NCI-H774 (cell line): ENCODE measurements at places on chromosomes 6 and 20.

- DNase-seq = no peak
These were observed 159.4 kb downstream of the FAXC start for GRCh38 chr6:99189823-99190721.

- no peak for DNase-seq
These were observed 94.5 kb downstream of the PERP start for GRCh38 chr6:138012682-138013081.

DNA sequence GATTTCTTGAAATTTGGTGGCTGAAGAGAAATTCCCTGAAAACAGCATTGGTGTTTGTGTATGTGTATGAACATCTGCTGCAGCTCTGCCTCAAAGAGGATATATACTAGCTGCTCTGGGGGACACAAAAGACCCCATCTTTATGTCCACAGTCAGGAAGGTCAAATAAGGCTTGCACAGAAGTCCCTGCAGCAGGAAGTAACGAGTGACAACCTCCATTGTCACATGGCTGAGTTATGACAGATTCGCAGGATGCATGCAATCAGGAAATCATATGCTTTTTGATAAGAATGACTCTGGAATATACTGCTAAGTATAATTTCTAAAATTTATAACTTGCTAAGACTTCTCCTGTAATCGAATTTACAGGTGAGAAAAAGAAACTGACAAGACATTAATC, 225.9 kb upstream of the CST7 start:
- no peak for DNase-seq

DNA sequence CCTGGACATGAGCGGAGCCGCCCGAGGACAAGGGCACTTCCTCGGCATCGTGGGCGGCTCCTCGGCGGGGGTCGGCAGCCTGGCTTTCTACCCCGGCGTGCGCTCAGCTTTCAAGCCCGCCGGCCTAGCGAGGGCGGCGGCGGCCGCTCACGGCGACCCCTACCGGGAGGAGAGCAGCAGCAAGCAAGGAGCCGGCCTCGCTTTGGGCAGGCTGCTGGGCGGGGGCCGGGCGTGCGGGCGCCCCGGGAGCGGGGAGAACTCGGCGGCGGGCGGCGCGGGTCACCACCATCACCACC, 6.7 kb downstream of the PRDM13 start:
- no peak for DNase-seq

GRCh38 chr20:50369225-50370035, 140.8 kb upstream of the PTPN1 start:
- peak; percentile 73 for DNase-seq

GRCh38 chr6:144583614-144583954, 298.4 kb downstream of the UTRN start:
- DNase-seq = no peak

DNA sequence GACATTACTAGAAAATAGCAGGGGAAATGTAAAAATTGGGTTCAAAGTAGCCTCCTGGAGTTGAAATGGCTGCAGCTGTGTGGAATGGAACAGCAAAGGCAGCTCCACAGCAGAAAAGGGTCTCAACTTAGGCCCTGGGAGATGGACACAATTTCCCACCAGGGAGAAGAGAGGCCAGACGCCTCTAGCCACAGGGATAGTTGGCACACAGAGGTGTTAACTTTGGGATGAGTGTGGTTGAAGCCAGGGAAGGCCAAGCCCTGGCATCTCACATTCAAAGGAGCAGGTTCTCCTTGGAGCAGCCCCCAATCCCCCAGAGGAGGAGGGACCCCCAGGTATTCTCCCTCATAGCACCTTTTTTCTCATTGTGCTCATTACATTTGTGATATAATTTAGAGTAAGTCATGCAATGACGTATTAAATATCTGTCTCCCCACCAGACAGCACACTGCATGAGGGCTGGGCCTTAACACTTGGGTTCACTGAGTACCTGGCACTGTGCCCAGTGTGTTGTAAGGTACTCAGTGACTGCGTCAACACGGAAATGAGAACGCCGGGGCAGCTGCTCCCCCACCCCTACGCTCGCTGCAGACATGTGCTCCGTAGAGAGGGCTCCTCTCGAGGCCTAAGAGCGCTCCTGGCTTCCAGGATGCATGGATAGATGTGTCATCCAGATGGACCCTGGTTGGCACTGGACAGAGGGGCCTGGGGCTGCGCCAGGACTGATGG, 76.0 kb upstream of the CD93 start:
- DNase-seq = peak; percentile 87

DNA sequence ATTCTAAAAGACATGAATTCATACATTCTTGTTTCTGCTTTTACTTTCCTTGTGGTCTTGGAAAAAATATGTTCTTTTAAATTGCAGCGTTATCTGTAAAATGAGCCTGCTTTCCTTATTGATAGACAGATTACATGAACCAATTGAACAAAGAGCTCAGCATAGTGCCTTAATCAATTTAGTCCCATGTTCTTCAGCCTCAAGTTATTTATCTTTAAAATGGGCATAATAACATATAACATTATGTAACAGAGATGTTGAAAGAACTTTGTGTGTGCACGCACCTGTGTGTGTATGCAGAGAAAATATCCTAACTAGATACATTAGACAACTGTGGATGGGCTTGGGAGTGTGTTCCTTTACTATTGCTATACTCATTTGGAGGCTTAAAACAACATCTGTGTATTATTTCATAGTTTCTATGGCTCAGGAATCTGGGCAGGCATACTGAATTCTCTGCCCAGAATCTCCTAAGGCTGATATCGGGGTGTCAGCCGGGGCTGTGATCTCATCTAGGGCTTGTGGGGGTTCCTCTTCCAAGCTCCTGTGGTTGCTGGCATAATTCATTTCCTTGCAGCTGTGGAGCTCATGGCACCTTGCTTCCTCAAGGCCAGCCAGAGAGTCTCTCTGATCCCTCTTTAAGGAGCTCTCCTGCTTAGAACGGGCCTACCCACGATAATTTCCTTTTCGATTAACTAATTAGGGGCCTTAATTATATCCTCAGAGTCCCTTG, 194.1 kb downstream of the ARID1B start:
- DNase-seq = no peak

DNA sequence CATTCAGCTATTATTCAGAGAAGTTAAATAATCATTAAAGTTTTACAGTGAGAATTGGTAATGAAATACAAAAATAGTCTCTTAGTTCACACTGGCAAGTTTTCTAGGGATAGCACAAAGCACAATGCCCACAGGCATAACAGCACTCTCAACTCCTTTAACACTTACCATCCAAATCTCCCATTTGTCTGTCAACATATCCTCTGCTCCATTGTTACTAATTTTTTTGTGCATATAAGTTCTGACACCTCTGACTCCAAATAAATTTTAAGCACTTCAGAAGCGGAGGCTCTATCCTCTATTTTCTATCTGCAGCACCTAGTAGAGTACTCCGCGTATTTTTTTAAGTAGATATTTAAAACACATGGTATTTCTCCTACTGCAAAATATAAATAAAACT, 15.6 kb upstream of the RSPO3 start:
- no peak for DNase-seq
